Activated T-helper 9 cell treated with anti-CD3 and anti-CD28 coated beads, Interleukin-2, amount 50 U/mL, for 16 hours (primary cell): ENCODE measurements at places on chromosomes 4 and X.

DNA sequence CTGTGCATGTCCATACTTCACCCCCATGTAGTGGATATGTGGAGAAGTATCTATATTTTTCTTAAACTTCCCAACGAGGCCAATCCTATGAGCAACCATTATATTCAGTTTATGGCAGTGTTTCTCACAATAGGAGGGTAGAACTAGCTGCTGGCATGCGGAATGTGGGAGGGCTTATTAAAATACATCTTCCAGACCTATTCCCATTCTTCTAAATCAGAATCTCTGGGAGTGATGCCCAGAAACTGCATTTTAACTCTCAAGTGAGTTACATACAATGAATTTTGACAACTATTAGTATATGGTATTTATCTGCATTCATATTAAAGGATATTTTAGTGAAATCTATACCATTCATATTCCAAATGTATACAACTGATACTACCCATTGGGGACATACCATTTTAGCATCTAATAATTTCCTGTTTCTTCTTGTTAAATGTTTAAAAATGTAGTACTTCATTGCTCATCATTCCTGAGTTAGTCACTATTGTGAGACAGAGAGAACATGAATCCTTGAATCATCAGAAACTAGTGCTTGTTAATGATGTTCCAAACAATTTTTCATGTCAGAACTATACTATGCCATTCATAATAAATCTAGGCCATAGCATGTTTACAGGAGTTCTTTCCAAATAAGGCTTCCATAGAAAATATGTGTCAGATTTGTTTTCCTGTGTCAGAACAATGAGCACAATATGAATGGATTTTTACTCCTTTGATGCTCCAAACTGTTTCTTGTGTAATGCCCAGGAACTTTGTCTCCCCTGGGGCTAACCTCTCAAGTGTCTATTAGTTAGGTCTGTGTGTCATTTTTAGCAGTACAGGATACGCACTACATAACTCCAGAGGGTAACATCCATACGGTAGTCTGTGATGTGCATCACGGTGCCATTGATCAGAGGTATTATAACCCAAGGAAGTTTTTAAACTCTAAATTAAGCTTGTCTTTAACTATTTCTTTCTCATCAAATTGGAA is 198.8 kb upstream of the BMP3 start:
- no peak for DNase-seq

- no peak for DNase-seq
These were observed 524.1 kb downstream of the IL15 start for GRCh38 chr4:142160509-142160908.

DNA sequence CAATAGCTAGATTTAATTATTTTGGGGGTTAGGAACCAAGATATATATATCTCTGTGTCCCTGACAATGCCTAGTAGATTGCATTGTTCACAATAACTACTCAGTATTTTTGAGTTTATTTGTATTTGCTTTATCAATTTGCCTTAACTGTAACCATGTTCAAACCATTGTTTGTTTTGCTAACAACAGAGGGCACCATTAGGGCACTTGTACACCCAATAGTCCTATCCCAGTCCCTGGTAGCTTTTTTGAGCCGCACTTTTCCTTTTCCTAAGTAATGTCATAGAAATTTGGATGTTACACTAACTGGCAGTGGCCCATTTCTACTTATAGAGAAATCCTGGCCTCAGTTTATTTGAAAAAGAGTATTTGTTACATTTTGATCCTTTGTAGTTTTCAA is 575 bp upstream of the KLHL5 start:
- no peak for DNase-seq

DNA sequence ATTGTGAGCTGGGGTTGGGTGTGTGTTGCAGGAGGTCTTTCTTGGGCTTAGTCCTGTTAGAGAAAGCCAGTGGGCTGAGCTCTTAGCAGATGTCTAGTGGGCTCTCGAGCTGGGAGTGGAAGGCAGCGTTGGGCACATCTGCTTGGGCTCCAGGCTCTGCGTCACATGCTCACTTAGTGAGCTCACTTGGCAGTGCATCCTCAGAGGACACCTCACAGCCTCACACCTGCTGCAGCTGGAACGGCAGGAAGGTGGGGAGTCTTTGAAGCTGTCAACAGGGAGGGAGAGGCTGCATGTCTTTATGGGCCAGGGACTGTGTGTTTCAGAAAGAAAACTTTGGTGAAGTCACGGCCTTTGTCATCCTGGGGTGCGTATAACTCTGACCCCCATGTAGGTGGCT is 82.2 kb downstream of the PSAPL1 start:
- DNase-seq: no peak

- no peak for DNase-seq
These were observed 21.8 kb downstream of the FGD1 start for GRCh38 chrX:54473993-54474859.

DNA sequence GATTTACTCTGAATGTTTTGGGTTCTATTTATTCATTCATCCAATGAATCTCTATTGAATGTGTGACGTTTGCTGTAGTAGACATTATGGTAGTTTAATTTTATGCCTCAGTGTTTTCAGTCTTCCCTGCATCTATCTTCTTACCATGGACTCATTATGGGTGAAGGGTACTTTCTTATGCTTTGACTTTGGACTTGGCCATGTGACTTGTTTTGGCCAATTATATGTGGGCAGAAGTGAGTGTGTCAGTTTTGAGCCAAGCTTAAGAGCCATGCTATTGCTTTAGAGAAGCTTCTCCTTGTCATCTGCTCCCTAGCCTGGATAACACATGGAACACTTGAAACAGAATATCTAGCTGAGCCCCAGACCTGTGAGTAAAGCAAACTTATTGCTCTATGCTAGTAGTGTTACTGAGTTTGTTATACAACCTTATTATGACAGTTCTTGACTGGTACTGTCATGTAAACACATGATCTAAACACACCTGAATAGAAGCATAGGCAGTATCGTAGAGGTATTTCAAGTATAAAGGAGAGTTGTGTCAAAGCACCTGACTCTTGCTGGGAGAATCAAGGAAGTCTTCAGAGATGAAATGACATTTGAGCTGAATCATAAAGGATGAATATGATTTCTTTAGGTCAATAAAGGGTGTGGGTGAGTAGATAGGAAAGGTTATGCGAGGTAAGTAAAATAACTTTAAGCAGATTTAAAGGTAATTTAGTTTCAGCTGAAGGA is 128.4 kb downstream of the NAA11 start:
- DNase-seq: no peak

DNA sequence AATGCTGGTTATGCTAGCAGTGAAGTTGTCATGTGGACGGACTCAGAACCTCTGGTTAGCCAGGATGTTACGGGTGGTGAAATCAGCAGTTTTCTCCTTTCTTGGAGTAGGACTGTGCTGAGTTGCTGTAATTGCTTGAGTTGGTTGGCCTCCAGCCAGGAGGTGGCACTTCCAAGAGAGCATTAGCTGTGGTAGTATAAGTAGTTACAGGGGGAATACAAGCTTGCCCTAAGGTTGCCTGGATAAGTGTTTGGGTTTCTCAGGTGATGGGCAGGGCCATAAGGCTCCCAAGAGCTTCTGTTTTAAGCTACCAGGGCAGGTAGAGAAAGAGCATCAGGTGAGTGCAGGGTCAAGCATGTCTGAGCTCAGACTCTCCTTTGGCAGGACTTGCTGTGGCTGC is 103.0 kb downstream of the ZNF518B start:
- no peak for DNase-seq

- DNase-seq: no peak
These were observed 1190.4 kb downstream of the TECRL start for GRCh38 chr4:63218856-63219255.

DNA sequence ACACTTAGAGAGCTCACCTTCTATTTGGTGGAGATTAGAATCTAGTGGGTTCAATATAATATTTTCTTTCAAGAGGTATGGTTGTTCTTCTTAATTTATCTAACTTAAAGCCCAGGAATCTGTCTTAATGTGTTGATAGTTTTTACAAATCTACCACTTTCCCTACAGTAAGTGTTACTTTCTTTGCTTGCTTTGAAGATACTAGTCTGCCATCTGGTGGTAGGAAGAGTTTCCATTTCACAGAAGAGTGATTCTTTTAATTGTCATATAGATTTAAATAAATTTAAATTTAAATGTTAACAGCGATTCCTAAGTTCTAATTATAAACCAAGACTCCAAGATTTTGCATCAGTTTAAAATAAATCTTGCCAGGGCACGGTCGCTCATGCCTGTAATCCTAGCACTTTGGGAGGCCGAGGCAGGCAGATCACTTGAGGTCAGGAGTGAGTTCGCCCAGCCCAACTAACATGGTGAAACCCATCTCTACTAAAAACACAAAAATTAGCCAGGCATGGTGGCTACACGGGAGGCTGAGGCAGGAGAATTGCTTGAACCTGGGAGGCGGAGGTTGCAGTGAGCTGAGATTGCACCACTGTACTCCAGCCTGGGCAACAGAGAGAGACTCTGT is 43.5 kb downstream of the NUDT9 start:
- no peak for DNase-seq

DNA sequence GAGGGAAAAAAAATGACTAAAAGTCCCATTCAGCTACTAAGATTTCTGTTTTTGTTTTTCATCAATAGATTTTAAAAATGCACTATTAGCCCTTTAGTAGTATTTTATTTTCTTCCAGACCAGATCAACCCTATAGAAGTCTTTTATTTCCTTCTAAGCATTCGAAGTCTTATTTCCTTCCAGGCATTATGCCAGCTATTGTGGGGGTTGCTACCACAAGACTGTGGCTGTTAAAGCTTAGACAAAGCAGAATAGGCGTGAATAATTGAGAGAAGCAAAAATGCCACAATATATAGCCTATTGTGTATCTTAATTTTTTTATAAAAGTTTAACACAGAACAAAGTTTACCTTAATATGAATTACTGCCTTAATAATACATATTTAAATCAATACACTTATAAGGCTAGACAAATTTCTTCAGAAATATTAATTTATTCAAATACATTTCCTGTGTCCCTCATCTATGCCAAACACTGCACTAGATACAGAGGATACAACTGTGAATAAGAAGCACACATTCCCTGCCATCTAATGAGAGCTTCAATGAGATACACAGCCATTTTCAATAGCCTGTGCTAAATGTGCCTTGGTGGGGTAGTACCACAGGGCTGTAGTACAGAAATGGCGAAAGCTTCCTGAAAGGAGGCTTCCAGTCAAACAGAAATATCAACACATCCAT is 33.1 kb downstream of the SLC10A7 start:
- DNase-seq: no peak

DNA sequence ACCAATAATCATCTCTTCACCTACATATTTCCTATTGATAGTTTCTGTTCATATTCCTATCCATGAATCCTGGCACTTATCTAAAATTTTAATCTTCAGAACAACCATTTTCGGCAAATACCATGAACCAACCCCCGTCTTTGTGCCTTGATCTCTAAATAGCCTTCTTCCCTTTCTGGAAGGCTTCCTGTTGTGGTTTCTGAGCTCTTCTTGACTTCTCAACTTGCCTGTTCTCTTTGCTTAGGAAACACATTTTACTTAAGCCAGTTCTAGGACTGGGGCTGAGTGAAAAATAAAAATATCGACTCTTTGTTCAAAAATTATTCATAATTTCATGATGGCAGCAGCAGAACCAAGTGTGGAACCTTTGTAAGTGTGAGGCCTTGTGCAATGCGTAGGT is 882.4 kb downstream of the C4orf33 start:
- DNase-seq: no peak

- DNase-seq: no peak
These were observed 14.6 kb downstream of the USP11 start for GRCh38 chrX:47247206-47247998.

GRCh38 chr4:93831716-93832496 is 3.4 kb downstream of the ATOH1 start:
- DNase-seq: no peak

DNA sequence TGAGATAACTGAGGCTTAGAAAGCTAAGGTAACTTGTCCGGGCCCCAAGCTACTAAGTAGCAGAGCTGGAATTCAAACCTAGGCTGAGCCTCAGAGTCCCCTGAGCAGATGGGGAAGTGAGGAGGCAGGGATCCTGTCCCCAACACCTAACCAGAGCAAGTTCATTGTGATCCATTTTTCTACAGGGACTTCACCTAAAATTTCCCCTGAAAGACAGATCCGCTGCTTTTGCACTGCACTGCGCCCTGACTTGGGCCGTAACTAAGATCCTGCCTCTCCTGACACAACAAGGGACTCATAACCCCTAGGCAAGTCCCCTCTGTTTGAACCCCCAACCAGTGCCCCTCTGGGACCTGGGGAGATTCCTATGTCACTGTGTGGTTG is 25.6 kb upstream of the MTM1 start:
- DNase-seq: no peak

GRCh38 chr4:186759990-186760389 is 36.3 kb upstream of the FAT1 start:
- no peak for DNase-seq

GRCh38 chr4:82688091-82688795 is 110.4 kb downstream of the SCD5 start:
- no peak for DNase-seq

DNA sequence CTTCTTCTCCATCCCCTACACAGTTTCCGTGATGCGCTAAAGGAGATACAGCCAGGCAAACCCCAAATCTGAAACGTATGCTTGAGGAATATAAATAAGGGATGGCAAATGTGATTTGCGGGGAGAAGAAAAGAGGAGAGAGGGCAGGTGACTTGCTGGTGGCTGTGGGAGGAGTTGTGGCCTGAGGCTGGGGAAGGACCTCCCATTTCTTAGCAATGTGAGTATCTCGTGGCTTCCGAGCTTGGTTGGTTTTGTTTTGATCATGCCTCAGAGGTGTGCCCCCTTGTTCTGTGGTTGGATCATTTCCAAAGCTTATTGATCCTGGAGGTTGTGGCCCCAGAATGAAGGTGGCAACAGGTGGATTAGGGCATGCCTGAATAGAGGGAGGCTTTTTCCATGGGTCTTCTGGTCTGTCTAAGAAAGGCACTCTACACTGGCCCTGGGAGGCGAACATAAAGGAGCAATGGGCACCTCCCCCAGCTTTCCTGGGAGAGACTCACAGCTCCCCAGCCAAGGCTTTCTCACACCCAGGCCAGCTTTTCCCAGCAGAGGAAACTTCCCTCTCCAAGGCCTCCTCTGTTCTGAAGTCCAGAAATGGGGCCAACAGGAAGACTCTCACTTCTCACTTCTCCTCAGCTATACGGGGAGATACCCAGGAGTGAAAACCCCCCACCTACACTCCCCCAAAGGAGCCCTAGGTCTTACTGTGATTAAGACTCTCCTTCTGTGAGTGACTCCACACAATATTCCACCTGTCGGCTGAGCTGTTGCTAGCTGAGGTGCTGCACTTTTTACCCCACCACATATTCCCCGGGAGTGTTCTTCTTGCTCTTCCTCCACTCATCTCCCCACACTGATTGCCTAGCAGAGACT is 40.0 kb downstream of the C4orf51 start:
- no peak for DNase-seq

DNA sequence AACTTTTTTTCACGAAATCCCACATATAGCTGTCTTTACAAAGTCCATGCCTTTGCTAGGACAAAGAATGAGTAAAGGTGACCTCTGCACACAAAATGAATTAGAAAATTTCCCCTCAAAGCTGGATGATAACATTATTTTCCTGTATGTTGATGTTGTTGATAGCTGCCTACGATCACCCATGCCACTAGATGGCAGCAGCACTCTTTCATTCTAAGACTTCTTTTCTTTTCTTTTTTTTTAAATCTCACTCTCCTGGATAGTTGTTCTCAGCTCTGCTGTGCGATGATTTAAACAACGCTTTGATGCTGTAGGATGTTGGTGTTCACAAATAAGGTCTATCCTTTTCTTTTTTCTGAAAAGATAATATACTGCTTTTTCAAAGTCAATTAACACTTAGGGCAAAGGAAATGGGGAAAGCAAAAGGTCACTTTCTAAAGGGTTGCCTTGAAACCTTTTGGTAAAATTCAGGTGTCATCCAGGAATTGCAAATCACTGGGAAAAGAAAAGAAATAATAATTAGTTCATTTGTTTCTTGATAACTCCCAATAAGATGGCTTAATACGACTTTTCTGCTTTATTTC is 266.8 kb downstream of the C4orf33 start:
- no peak for DNase-seq

GRCh38 chr4:178808106-178808505 is 1365.9 kb upstream of the AGA start:
- DNase-seq: no peak
